ENCODE measurements at places on chromosomes 6 and 20.
A peak's percentile ranks its signal among the peaks of the same experiment; 100 is the strongest.

DNA sequence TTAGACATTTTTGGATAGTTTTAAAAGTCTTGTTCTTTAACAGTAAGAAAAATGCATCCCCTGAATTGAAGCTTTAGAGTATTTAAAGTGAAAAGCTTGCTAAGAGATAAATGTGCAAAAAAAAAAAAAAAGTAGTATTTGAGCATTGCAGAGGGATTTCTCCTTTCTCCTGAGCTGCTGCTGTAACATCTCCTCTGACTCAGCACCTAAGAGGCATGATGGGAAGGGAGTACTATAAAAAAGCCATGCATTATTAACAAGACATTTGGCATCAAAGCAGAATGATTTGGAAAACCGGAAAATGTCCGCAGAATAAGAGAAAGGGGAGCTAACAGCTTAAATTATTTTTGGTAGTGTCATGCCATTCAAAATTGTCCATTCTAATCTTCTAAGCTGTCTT lies 27.9 kb downstream of the B4GALT5 start:
- no peak for DNase-seq

DNA sequence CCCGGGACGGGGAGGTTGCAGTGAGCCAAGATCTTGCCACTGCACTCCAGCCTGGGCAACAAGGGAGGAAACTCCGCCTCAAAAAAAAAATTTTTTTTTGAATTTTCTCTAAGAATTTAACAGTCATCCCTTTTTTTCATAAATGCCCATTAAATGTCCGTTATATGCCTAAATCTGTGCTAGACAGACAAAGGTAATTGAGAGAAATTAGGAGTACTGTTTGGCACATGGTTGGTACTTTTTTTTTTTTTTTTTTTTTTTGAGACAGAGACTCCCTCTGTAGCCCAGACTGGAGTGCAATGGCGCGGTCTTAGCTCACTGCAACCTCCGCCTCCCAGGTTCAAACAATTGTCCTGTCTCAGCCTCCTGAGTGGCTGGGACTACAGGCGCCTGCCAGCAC lies 1.7 kb downstream of the PCMT1 start:
- no peak for DNase-seq

DNA sequence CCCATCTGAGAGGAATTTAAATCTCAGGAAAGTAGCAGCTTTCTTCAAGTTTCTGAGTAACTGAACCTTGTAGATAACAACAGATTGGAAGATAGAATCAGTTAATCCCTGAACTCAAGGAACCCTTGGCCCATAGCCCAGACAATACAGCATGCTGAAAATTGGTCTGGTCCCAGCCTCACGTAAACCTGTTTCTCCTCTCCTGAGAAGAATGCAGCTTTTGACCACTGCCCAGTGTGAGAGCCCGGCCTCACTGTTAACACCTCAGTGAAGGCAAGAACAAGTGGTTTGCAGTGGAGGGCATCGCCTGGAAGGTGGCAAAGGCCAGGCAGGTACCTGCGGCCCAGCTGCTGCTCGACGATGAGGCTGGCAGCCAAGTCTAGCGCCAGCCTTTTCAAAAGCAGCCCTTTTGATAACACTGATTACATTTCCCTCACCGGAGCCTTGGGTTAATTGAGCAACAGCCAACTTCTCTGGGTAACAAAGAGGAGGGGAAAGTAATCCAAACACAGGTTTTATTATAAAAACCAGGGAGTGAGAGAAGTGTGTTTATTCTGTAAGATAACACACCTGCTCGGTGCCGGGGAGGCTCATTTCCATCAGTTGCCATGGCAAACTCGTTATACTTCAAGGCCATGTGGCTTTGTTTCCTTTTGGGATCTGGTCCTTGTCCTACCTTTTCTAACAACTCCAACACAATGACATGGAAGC lies 54.0 kb downstream of the TRAF3IP2 start:
- no peak for DNase-seq

DNA sequence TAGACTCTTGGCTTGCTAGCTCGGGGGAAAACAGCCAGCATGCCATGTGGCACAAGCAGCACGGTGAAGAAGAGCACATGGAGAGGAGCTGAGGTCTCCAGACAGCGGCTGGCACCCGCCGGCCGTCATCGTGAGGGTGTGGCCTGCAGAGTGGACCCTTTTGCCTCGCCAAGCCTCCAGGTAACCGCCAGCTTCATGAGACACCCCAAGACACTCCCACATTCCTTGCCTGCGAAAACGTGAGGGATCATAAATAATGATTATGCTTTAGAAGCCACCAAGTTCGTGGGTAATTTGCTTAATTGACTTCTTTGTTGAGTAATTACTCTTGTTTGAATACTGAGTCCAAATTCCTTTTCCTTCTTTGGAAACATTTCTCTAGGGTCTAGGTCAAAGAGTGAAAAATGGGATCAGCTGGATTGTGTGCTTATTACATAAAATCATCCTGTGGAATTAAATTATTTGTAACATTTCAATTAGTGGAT lies 23.2 kb downstream of the FAM50B start:
- no peak for DNase-seq

- peak; percentile 22 for DNase-seq
Measured at GRCh38 chr6:133241901-133242636, 912 bp downstream of the EYA4 start.

- DNase-seq, result peak; percentile 45
Measured at GRCh38 chr20:21101453-21101931, 4.7 kb downstream of the LINC00237 start.

- no peak for DNase-seq
Measured at GRCh38 chr6:126945150-126945685, 173.3 kb upstream of the RSPO3 start.

DNA sequence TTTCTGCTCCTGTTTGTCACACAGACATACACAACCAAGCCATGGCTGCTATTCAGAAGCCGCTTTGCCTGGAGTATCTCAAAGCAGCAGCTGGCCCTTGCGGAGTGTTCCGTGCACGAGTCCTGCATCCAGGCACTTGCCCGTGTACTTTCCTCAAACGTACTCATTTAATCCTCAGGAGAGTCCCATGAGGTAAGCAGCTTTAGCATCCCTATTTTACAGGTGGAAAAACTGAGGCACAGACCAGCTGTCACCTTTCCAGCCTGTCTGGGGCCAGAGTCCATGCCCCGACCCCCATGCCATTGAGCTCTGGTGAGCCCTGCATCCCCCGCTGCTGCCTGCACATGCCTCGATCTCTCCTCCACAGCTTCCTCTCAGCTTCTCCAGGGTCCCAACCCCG lies 130.0 kb downstream of the ERMARD start:
- DNase-seq, result no peak

DNA sequence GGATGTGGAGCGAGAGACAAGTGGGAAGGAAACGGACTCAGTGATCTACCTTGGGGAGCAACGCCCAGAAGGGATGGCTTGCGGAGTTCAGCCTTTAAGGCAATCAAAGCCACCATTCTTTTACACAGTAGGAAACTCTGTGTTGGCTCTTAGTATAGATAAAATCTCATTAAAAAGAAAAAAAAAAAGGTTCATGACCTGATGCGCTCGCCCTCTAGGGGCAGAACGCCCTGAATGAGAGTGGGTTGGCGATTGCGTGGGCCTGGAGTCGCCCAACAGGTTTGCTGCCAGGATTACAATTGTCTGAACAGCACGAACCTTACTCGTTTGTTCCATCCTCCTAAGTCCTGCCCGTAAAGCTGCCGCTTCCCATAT lies 1.2 kb downstream of the TPD52L1 start:
- DNase-seq, result peak; percentile 13

- DNase-seq, result no peak
Measured at GRCh38 chr6:123427008-123427407, 209.7 kb downstream of the TRDN start.

DNA sequence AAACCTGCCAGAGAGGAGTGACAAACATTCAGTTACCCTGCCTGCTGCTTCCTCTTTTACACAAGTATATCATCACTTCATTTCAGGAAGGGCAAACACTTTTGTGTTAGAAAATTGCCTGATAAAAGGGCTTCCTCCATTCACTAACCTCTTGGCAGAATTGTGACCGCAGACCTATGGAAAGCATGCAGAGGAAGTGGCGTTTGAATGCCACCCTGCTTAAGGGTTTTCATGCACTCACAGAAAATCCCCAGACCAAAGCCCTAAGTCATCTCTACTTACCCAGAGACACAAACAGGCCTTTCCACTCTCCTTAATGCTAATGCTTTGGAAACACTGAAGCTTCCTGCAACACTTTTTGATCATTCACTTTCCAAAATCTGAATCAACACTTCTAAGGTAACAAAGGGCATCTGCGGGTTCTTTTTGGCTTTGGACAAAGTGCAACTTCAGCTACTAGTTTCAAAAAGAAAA lies 22.1 kb upstream of the RALGAPA2 start:
- DNase-seq, result no peak

- no peak for DNase-seq
Measured at GRCh38 chr6:897528-898207, 204.7 kb upstream of the EXOC2 start.

- no peak for DNase-seq
Measured at GRCh38 chr20:57326667-57327455, 2.7 kb upstream of the SPO11 start.

DNA sequence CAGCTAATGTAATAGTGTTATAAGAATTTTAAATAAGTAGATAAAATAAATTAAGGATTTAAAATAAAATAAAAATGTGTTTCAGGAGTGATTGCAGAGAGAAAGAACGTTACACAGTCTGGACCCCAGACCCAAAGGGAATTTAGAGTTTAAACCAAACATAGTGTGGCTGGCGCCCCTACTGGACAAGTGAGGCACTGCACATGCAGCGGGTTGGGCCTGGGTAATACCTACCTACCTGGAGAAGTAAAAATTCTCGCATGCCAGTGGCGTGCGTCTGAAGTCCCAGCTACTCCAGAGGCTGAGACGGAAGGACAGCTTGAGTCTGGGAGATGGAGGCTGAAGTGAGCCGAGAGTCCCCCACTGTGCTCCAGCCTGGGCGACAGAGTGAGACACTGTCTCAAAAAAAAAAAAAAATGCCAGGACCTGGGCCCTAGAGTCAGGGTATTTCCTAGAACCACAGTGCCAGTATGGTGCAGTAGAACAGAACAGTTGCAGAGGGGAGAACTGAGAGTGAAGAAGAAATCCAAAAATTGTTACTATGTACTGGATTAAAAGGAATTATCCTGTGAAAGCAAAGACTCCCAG lies 71.4 kb upstream of the TCF21 start:
- peak; percentile 20 for DNase-seq

DNA sequence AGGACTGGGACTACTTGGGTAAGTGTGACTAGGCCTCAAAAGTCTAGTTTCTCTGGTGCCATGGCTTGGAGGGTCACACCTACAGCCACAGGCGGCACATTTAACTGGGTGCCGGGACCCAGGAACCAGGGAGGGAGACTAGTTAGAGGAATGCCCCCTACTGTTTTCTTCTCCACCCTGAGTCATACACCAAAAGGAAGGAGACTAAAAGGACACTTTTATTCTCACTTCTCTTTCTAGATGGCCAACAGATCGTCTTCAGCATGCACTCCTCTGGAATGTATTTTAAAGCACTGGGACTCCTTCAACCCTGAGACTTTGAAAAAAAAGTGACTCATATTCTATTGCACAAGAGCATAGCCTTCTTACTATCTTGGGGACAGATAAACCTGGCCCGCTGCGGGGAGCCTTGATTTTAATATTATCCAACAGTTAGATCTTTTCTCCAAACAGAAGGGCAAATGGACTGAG lies 33.4 kb downstream of the PLN start:
- no peak for DNase-seq

GRCh38 chr6:79841577-79842375 lies 105.6 kb downstream of the ELOVL4 start:
- no peak for DNase-seq

DNA sequence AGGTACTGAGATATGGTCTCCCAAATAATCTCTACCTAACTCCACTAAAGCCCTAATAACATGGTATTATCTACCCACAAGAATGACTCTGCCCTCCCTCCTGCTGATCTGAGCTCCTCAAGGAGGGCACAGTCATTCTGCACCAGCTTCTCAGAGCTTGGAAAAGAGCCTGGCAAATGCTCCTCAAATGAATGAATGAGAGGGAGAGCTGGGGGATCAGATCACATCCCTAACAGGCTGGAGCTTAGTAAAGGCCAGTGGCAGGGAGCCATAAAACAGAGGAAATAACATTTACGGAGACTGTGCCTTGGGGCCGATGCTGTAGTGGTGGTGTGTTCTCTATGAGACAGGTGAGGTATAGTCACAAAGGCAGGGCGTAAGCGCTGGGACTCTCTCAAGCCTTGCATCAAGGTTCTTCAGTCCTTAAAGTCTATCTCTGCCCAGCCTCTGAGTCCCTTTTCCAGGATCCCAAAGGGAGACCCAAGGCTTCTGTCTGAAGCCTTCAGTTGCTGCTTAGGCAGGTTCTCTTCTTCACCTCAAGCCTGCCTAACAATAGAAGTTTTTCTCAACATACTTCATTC lies 7.2 kb upstream of the NNAT start:
- DNase-seq, result no peak

GRCh38 chr6:138722425-138723371 lies 50.9 kb upstream of the CCDC28A start:
- no peak for DNase-seq

- DNase-seq, result no peak
Measured at GRCh38 chr20:24608926-24609667, 139.7 kb downstream of the SYNDIG1 start.

DNA sequence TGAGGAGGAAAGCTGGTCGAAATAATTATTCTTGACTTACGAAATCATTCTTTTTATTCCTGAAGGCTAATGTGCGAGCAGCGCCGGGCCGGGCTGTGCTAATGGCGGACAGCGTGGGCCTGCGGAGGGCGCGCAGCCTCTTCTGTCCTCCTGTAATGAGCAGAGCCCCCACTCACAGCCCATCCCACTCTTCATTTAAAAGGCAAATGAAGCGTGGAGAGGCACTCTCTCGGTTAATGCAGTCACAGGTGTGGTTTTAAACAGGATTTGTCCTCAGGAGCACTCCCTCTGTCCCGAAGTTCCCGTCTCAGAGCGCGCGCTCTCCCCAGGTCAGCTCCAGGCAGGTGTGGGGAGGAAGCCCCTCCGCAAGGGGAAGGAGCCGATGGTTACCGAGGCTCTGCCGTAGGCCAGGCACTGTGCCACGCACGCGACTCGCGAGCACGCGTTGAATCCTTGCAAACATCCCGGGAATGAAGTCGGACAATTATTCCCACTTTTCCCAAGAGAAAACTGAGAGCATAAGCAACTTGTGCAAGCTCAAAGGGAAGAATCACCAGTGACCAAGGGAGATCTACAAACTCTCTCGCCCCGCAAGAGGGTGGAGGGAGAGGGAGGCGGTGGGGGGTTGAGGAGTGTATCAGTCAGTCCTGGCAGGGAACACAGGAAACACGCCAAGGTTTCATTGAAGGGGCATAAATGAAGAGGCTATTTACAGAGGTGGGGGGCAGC lies 35.5 kb upstream of the ZFAND3 start:
- DNase-seq, result peak; percentile 75

GRCh38 chr20:62192635-62193034 lies 9.8 kb downstream of the MTG2 start:
- DNase-seq, result no peak

GRCh38 chr6:127813699-127814027 lies 87.2 kb downstream of the THEMIS start:
- no peak for DNase-seq

DNA sequence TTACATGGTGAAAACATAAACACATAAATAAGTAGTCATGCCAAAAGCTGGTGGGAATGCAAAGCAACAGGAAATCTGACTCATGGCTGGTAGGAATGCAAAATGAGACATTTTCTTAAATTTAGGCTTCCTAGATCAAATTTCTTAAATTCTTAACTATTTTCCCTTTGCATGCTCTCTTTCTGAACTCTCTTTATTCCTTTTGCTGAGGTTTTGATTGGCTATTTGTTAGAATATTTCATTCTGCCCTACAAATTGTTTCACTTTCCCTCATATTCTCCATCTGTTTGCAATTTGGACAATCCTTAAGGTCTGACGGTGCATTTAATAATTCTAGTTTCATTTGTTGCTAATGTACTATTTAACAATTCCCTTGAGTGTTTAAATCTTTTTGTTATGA lies 437.5 kb upstream of the RGS17 start:
- no peak for DNase-seq

Data from GM13976 (cell line).